ENCODE measurements at places on chromosomes 3 and 15.

GRCh38 chr3:126900859-126901540, 81.9 kb upstream of the PLXNA1 start:
- no peak for DNase-seq

DNA sequence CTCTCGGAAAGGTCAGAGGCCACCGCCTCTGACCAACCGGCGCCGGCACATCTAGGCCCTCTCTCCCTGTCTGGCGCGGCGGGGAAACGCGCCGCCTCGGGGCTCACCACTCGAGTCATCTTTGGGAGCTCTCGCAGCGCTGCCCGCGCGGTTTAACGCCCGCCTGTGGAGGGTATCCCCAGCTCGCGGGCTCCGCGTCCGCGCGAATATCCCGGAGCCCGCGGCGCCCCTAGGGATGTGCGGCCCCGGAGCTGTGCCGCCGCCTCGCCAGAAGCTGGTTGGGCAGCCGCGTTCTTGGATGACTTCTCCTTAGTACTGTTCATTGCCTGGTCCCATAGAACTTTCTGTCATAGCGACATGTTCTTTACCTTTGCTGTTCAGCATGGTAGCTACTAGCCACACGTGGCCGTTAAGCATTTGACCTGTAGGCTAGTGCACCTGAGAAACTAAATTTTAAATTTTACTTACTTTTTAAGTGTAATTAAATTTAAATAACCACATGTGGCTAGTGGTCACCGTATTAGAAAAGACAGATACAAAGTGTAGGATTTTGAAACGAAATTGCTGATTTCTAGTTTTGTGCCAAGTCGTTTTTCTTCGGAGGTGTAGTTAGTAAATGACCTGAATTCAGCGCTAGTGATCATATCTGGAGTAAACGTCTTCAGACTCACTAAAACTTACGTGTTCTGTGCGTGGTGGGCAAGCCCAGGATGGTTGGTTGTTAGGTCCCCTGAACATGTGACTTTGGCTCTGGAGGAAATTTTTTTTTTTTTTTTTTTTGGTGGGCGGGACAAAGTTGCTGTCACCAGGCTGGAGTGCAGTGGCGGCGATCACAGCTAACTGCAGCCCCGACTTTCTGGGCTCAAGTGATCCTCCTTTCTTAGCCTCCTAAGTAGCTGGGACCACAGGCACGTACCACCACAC, 835 bp downstream of the ARIH2 start:
- DNase-seq, result no peak

DNA sequence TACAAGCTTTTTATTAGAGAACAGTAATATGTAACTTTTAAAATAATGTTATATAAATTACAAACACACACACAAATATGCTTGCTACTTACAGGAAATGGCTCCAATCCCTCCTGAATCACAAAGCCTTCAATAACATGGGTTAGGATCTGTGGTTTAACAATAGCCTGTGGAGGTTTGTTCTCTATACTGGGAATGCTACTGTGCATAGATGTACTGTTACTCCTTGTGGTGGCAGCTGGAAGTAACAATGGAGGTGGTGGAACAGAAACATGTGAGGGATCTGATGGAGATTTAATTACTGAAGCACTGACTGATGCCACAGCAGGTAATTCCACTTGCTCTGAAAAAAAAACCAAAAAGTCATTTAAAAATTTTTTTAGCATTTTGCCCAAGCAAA, 64.4 kb downstream of the PHC3 start:
- DNase-seq, result no peak

DNA sequence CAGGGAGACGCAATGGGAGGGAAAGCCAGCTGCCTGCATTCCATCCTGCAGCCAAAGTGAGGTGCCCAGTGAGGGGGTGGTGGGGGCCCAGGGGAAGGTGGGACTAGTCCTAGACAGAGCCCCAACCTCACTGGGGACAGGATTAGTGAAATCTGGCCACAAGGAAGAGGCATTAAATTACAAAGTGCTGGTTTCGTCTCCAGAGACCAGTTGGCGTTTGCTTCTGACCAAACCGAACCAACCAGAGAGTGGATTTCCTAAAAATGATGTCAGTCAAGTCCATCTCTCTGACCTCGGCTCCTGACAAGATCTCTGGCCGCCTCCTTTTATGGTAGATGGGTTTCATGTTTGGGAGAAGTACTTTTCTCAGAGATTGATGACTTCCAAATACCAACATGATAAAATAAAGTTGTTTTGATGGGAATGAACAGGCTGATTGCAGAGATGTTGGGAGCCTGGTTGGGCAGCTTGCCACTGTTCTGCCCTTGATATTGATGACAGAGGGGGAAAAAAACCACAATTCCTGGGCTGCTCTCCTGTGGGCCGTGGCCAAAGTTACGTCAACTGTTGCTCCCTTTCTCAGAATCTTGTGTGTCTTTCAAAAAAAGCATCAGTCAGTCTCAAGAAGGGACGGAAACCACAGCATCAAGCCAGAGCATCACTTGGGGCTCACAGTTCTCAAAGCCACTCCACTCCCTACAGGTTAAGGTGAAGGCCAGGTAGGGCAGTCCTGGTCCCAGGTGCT, 24.6 kb downstream of the ITGA11 start:
- DNase-seq, result no peak

DNA sequence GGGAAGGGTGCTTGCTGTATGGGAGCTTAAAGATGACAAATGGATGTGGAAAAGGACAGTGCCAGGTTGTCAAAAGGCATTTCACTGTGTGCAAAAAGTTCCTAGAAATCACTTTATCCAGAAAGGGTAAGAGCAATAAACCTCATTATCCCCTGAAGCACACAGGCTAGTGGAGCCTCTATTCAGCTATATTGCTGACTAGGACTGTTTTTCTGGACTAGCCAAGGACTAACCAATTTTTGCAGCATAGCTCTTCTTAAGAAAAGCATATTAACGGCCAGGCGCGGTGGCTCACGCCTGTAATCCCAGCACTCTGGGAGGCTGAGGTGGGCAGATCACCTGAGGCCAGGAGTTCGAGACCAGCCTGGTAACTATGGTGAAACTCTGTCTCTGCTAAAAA, 64.8 kb downstream of the MLH1 start:
- DNase-seq, result no peak

DNA sequence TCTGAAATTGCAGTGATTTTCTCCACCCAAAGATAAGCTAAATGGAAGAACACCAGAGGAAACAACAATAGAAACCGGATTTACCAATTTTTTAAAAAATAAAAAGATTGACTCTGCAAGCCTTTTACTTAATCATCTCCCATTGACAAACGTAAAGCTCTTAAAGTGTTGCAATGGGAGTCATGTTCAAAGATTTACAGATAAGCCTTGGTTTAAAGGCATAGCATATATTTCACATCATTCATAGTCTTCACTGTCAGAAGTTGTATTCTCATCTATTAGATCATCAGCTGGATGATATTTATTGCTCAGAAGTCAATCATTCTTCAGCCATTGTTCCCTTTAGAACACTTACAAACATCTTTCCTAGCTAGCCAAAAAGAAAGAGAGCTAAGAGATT, 397.6 kb downstream of the GBE1 start:
- DNase-seq, result no peak
